ENCODE measurements at places on chromosomes 3 and 15.

DNA sequence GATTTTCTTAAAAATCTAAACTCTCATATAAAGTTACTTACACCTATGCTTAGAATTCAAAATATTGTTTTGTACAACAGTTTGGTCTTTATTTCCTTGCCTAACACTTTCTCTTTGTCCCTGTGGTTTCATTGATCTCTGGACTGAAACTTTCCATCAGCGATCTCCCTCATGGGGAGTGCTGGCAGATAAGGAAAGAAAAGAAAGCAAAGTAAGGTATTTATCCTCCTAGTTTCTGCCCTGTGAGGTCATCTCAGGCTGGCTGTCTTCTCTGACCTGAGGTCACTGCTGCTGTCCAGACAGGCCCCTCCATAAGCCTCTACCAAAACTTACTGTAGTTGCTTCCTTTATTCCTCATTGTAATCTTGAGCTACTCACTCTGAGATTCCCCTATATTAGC lies 57.9 kb upstream of the EPHA6 start:
- no peak for DNase-seq

DNA sequence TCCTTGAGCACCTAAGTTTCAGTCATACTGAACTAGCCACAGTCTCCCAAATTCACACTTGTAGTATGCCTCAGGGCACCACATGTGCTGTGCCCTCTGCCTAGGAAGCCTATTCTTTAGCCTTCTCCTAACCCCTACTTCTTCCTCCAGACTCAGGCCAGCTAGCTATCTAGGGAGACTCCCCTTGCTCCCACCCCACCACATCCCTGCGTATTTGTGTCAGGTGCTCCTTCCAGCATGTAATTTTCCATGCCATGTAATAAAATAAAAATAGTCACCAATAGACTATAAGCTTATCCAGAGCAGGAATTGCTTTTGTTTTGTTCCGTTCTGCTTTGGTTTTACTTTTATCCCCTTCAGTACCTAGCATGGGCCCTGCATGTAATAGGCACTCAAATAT lies 14.9 kb upstream of the GJD2 start:
- no peak for DNase-seq

GRCh38 chr15:53133255-53133850 lies 343.2 kb upstream of the ONECUT1 start:
- DNase-seq = no peak

- no peak for DNase-seq
Measured at GRCh38 chr3:50205413-50206276, 574 bp downstream of the SLC38A3 start.

GRCh38 chr3:134543113-134543512 lies 57.3 kb downstream of the CEP63 start:
- no peak for DNase-seq

- no peak for DNase-seq
Measured at GRCh38 chr3:137108699-137109440, 151.1 kb downstream of the IL20RB start.

- DNase-seq = no peak
Measured at GRCh38 chr3:158725348-158726011, 6.8 kb downstream of the RARRES1 start.

DNA sequence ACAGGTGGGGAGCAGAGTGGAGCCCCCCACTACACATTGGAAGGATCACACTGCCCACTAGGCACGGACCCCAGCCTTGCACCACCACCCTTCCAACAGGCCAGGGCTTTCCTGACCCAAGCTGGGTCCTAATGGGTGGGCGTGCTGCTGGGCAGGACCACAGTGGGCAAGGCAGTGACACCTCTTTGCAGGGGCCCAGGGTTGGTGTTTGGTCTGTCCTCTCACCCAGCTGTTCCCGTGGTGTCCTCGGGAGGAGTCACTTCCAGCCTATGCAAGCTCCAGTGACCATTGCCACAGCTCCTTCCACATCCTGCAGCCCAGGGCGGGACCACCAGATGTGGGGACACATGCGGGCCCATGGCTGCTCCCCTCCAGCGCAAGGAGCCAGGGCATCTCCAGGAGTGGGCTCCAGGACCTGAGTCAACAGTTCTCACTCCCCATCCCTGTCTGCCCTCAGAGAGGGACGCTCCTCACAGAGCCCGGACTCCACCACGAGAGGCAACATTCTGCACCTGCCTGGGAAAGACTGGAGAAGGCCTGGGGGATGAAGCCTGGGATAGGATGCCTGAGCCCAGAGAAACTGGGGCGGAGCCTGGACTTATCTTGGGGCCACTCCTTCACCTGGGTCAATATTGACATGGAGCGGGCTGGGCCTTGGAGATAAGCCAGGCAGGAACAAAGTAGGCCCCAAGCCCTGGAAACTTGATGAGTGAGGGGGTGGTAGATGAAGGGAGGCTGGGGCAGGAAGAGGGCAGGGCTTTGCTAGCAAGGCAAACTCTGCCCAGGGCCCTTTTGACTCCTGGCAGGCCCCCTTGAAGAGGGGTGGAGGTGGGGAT lies 3.9 kb upstream of the VILL start:
- no peak for DNase-seq

GRCh38 chr15:80777137-80777536 lies 2.0 kb upstream of the CEMIP start:
- DNase-seq = no peak

DNA sequence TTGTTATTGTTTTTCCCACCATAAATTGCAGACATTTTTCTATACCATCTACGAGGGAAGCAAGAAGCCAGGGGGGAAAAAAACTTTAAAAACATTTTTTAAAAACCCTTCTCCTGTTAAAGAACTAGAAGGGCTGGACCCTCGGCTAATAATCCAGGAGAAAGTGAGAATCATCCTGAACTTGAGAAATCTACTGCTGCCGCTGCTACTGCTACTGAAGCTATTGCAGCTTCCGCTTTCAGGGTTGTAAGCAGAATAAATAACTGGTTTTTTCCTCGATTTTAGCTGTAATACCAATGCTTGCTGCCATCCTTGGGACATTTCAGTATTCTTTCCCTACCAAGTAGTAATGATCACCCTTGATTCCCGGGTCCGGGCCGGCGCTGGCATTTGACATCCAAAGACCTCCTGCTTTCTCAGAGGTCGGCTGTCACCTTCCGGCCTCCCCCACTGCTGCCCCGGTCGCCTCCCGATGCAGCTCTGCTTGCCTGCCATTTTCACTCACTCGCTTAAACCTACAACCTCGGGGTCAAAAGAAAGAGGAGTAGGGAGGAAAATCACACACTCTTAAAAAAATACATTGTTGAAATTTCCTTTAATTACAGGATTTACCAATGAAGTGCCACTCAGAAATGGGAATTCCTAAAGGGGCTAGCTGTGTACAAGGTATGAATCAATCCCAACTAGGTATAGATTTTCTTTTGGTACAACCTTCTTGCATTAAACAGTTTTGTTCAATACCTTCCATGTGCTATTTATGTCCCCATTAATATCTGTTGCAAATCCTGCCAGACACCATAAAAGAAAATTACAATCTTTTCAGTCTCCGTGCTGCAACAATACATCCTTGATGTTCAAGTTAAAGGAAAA lies 674 bp upstream of the MECOM start:
- DNase-seq = no peak

DNA sequence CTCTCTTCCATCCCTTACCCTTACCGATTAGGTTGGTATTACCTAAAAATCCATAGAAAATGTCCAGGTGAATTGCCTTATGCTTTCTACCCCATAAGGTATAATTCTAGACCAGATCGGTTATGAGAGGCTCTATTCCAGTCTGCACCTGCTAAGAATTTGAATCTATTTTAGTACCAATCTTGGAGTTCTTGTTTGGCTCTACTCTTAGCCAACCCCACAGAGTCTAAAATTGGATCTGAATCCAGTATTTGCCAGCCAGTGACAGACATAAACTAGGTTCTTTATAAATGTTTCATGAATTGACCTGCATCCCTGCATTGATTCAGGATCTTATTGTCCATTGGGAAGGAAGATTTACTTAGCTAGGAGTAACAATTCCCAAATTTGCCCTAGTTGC lies 6.5 kb downstream of the KLHL24 start:
- DNase-seq = no peak

DNA sequence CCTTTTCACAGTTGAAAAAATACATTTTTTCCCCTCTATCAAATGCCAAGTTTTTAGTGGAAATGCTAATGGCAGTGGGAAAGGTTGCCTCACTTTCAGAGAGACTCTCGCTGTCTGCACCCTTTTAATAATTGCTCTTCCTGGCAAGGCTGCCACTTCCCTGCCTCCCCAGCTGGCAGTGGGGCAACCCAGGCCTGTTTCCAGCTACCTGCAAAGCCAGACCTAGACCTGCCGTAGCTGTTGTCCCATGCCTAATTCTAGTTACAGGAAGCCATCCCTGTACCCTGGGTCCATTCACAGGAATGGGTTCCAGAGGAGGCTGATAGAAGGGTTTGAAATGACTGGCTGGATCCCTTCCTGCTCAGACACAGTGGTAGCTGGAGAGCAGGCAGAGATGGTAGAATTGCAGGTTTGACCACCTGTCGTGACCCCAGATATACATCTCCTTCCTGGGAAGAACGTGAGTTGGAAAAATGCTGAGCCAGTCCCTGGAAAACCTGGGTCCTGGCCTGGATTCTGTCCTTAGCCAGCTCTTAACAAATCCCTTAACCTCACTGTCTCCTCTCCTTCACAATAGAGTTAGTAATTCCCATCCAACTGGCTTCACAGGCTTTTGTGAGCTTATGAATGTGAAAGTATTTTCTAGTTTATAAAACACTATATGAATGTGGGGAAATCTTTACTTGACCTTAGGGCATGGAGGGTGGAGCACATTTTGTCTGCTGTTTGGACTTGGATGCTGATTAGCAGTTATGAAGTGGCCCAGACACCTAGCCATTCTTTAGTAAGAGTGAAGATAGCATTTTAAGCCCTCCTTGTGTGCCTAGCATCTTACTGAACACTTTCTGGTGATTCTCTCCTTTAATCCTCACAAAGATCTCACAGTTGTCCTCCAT lies 12.9 kb upstream of the ALPK3 start:
- DNase-seq = no peak

DNA sequence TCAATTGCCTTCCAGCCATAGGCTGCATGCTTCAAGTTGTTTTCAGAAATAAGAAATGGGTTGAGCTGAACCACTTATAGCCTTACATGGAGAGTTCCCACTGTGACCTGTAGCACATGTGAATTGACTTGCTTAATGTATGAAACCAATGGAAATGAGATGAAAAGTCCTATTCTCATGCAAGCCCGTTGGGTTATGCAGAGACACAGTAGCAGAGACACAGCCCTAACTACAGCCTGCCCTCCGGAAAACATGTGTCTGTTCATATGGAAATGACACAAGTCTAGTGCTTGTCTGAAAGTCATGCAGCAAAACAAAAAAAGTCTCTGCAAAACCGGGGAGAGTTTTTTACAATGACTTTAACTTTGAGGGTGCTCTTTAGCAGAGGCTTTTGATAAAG lies 14.5 kb downstream of the HIGD2B start:
- DNase-seq = no peak

DNA sequence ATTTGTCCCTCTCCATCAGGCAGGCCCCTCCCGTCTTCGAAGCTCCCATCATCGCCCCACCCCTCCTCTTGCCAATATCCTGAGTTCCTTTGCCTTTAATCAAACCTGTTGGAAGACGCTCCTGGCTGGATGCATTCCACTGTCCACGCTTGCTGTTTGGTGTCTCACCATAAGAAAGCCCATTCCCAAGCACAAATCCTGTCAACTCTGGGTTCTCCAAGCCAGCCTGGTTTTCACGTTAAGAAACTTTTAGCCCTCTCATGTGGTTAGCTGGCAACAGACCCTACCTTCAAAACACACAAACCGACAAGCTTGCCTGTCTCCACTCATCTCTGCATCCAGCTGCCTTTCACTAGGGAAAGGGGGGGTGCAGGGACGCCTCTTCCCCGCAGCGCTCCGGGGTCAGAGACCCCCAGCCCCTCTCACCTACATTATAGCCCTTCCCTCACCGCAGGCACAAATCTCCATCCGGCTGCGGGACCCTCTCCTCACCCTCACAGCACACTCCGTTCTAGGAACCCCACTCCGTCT lies 1.1 kb downstream of the GORASP1 start:
- DNase-seq = no peak

DNA sequence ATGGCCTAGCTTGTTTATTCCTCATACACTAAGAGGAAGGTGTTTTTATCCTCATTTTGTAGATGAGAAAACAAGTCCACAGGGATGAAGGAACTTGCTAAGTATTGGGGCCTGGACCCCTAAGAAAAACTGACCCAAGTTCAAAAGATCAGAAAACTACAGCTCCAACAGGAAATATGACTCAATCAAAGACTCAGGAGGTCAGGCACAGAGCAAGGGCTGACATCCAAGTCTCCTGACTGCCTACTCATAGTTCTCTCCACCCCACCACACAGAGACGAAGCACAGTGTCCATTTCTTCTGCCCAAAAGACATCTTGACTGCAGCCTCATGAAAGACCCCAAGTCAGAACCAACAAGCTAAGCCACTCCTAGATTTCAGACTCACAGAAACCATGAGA lies 26.9 kb upstream of the TPM1 start:
- DNase-seq = no peak

DNA sequence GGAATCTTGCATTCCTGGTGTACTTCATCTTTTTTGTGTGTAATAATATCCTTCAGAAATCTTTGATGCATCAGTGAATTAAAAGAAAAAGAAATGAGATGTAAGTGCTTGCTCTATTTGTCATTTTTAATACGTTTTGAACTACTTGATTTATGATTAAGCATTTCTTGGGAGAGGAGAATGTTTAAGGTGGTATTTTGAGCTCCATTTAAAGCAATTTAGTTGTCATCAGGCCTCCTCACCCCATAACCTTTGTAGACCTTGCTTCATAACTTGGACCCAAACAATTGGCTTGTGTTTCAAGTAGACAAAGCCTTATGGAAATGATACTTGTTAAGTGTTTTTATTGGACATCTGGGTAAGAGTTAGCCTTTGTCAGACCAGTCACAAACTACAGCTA lies 87.1 kb upstream of the VEPH1 start:
- DNase-seq = no peak

DNA sequence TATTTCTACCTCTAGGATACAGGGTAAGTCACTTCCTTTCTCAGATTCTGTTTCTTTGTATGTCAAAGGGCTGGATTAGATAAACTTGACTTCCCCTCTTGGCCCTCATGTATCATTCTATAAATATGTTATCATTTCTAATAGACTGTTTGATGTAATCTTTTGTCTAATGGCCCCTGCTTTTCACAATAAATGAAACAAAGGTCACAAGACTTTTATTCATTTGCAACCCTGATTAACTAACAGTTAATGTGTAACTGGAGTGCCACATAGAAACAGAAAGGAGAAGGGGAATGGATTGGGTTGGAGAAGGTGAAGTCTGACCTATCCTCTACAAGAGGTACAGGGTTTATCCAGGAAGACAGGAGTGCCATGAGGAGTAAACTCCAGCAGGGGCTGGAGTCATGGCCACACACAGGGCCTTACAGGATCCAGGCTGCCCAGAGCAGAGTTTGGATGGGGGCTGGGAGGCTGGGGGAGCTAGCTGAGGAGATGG lies 8.0 kb upstream of the B3GNT5 start:
- DNase-seq = no peak

GRCh38 chr15:62392376-62392775 lies 227.3 kb upstream of the C2CD4B start:
- no peak for DNase-seq

DNA sequence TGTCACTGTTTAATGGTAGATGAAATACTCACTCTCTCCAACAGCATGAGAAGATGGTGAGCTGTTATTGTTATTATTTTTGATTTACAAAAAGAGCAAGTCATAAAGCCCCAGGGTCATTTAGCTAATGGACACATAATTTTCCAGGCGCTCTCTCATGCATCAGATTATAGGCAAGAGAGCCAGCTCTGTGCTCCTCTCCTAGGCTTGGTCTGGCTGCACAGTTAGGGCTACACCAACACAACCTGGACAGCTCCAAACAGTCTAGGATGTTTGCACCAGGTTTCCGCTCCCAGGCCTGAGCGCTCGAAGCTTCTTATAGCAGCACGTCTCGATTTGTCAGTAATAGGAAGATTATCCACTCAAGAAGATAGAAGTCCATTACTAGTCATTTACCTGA lies 123.7 kb downstream of the FAM43A start:
- DNase-seq = no peak

All from activated T-helper 1 cell treated with Interleukin-2 at 50 U/mL for 16 hours (primary cell).